Sciatic nerve (tissue), 2 donors: ENCODE measurements at places on chromosomes 16 and 17.

DNA sequence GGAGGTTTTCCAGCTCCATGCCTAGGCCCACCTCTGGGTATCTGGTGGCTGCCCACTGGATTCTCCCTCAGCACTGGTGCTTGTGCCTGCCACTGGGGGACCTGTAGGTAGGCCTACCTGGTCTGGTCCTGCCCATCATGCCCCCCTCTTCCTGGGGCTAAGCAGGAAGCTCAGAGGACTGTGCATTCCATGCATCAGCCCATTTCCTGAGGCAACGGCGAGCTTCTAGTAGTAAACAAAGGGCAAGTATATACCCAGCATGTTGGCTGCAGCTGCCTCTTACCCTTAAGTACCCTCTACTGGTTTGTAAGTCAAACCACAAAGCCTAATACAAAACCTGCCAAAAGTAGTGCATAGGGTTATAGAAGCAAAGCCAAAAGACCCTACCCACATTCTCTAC lies 37.5 kb downstream of the SDR42E1 start:
- DNase-seq, result no peak

- no peak for DNase-seq
Measured at GRCh38 chr17:16888413-16889087, 83.4 kb downstream of the TNFRSF13B start.

DNA sequence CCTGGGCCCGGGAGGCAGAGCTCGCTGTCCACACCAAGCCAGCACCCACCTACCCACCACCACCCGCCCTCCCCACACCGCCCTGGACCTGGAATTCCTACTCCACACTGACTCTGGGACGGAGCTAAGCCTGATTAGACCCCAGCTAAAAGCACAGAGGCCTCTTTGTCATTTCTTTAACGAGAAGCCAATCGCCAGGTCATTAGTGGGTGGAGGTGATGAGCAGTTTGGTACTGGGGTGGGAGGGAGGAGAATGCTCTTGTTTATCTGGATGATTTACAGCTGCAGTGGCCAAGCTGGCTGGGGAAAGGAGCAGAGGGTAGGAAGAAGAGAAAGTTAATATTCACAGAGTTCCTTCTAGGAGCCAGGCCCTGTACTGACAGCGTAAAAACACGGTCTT lies 6.0 kb upstream of the BHLHA9 start:
- DNase-seq, result no peak

DNA sequence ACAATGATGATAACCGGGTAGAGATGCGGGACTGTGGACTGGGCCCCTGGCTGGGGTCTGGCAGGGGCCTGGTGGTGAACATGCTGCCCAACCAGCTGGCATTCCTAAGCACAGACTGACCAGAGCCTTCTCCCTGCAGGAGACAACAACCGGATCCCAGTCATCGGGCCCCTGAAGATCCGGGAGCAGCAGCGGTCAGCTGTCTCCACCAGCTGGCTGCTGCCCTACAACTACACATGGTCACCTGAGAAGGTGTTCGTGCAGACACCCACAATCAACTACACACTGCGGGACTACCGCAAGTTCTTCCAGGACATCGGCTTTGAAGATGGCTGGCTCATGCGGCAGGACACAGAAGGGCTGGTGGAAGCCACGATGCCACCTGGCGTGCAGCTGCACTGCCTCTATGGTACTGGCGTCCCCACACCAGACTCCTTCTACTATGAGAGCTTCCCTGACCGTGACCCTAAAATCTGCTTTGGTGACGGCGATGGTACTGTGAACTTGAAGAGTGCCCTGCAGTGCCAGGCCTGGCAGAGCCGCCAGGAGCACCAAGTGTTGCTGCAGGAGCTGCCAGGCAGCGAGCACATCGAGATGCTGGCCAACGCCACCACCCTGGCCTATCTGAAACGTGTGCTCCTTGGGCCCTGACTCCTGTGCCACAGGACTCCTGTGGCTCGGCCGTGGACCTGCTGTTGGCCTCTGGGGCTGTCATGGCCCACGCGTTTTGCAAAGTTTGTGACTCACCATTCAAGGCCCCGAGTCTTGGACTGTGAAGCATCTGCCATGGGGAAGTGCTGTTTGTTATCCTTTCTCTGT lies 5.1 kb upstream of the SLC7A6 start:
- no peak for DNase-seq

GRCh38 chr17:32315171-32315570 lies 26.8 kb downstream of the C17orf75 start:
- no peak for DNase-seq

DNA sequence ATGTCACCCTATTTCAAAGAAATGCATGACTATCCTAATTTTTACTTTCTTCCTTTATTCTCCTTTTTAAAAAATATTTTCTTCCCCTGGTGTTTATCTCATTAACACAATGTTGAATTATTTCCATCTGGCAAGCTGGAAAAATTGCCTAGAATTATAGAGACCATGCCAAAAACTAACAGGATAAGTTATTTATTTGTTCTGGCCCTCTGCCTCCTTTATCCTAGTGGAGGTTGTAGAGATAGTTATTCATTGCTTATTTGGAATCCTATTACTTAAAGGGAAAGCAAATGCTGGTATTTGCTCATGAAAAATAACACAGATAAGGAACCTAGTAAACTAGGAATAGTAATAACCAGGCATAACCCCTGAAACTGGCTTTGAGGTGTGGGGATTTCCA lies 684.9 kb upstream of the KIF2B start:
- no peak for DNase-seq

DNA sequence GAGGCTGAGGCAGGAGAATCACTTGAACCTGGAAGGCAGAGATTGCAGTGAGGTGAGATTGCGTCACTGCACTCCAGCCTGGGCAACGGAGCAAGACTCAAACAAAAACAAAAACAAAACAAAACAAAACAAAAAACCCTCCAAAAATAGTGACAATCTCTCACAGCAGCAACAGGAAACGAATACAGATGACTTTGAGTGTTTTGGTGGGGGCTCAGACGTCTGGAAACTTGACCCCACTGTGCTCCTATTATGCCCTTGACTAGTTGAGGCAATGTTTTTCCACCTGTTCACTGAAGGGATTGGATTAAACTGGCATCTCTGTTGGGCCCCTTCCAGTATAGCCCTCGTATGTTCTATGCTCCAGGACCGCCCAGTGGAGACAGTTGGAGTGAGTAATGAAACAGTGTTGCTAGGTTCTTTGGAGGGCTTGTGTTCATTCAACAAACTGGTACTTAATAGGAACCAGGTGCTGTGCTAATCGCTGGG lies 167.0 kb downstream of the UTP18 start:
- no peak for DNase-seq

DNA sequence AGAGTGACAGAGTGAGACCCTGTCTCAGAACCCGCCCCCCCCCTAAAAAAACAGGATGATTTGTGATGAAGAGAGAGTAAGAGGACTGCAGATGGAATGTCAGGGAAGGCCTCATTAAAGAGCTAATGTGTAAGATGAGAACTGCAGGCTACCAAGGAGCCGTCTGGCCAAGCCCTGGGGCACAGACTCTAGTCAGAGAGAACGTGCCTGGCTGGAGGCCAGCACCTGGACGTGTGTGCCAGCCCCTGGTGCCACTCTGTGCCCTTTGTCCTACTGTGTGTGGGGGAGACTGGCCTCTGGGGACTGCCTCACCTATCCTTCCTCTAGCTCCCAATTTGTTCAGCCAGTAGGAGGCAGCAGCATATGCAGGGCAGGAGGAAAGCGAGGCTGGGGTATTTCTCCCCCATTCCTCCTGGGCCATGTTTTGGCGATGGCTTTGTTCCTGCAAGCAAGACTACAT lies 37.1 kb downstream of the KNOP1 start:
- no peak for DNase-seq

- DNase-seq, result peak; percentile 77
Measured at GRCh38 chr16:67326472-67327309, at the start of the genes KCTD19 and LRRC36. Gene KCTD19 (minus strand): TSS chr16:67326741. CDS start chr16:67326707, 34 bp downstream. Gene LRRC36 (plus strand): TSS chr16:67326815. CDS start chr16:67326863, 48 bp downstream.

GRCh38 chr17:46139432-46140210 lies 53.6 kb downstream of the KANSL1 start:
- no peak for DNase-seq

GRCh38 chr16:72917051-72917450 lies 130.9 kb downstream of the ZFHX3 start:
- DNase-seq, result no peak

DNA sequence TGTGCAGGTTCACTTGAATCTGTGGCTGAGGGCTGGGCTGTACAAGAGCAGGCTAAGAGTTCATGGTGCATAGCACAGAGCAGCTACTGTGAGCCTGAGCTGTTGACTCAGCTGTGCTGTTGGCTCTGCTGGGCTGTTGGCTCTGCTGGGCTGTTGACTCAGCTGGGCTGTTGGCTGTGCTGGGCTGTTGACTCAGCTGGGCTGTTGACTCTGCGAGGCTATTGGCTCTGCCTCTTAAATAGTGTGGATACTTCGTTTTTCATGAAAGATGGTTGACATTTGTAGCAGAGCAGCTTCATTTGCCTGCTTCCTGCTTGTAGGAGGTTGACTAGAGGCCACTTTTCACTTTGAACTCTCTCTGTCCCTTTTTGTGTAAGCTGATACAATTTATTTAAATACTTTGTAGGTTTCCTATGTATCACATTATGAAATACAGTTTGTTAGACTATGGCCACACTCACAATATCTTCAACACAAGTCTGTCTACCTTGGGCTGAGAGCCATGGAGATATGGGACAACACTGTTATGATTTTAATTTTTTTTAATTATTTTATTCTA lies 40.3 kb upstream of the CCNF start:
- no peak for DNase-seq

GRCh38 chr16:82990155-82990554 lies 363.4 kb downstream of the CDH13 start:
- no peak for DNase-seq

GRCh38 chr16:70740914-70741782 lies 55.3 kb upstream of the MTSS2 start:
- no peak for DNase-seq

GRCh38 chr17:73013816-73014663 lies 78.4 kb downstream of the SLC39A11 start:
- no peak for DNase-seq

GRCh38 chr17:75738218-75738802 lies 17.1 kb downstream of the ITGB4 start:
- DNase-seq, result peak; percentile 73

- no peak for DNase-seq
Measured at GRCh38 chr16:73365016-73365551, 317.2 kb upstream of the ZFHX3 start.

GRCh38 chr16:2478279-2478678 lies 3.4 kb downstream of the TBC1D24 start:
- DNase-seq, result no peak

GRCh38 chr17:48102798-48103715 lies 1.8 kb upstream of the CBX1 start:
- no peak for DNase-seq

GRCh38 chr17:27354051-27354490 lies 60.2 kb downstream of the WSB1 start:
- DNase-seq, result no peak

DNA sequence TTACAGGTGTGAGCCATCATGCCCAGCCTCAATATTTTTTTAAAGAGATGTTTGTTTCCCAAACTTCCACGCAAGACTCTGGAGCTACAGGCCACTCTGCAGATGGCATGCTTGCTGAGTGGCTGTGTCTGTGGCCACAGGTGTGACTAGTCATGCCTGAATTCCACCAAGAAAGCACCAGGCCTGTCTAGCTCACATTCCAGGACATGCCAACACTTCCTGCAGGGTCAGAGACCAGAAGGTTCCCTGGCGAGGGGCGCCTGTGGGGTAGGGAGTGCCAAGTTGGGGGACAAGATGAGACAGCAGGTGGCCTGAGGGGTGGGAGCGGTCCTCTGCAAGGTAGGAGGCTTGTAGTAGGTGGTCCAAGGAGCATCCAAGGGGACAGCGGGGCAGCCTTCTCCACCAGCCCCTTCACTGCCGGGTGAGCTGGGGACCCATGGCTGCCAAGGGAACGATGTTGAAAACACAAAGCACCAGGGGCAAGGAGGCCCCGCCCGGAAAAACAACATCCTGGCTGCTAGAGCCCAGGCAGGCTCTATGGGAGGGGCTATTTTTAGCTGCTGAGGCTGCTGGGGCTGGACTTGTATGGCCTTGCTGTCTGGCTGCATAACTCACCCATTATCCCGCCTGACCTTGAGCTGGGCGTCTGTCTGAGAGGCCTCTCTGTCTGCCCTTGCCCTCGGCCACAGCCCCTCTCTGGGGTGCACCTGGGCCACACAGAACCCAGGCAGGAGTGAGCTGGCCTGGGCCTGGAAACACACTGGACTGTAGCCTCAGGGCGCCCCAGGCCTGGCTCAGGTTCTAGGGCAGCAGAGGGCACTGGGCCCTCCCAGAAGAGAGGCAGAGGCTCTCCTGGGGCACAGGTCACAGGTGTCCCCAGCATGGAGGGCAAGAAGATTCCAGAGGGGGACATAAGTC lies 5.7 kb downstream of the TRIM47 start:
- no peak for DNase-seq

- no peak for DNase-seq
Measured at GRCh38 chr16:104928-105327, 26.9 kb downstream of the MPG start.

DNA sequence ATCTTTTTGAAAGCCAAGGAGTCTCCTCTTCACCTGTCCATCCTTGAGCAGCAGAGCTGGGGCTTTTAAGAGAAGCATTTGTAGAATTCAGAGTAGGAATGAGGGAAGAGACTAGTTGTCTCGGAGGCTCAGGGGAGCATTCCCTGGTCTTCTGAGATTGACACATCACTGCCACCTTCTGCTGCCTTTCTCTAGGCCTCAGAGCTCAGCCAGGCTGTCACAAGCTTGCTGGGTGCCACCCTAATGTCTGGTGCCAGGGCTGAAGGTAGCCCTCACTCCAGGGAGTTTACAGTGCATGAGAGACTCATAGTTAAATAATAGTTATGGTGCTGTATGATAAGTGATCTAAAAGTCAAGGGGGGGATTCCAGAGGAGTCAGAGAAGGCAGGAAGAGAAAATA lies 39.7 kb downstream of the B9D1 start:
- DNase-seq, result no peak
